ENCODE measurements at places on chromosomes 12 and 14.

- DNase-seq, result no peak
Measured at GRCh38 chr14:58815161-58815701, 177.5 kb downstream of the DACT1 start.

DNA sequence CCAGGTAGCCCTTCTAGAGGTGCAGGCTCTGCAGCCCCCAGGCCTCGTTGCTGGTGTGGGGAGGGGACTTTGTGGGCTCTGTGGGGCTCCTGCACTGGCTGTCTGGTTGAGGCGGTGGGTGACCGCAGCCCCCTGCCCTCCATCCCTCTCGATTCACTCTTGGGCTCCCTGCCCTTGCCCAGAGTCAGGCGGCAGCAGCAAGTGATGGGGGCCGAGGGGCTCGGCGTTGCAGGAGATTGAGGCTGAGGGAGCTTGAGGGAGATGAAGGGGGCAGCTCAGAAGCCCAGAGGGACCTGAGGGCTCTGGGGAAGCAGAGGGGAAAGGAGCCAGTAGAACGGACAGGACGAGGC lies 9.5 kb upstream of the LRTM2 start:
- no peak for DNase-seq

- no peak for DNase-seq
Measured at GRCh38 chr12:102120886-102121285, 903 bp downstream of the PARPBP start.

DNA sequence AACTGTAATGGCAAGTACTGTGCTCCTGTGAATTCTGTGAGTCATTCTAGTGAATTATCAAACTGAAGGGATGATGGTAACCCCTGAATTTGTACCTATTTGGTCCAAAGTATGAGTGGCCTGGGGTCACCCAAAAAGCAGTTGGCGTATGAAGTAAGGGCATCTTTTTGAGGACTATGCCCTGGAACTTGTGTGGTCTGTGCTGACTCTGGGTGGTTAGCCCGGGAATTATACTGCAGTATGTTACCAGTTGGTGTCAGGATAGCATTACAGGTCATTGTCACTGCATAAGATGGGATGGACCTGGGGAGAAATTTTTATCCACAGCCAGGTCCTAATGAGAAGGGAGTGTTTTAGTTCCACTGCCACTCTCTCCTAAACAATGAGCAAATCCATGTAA lies 174.7 kb downstream of the SSPN start:
- no peak for DNase-seq

DNA sequence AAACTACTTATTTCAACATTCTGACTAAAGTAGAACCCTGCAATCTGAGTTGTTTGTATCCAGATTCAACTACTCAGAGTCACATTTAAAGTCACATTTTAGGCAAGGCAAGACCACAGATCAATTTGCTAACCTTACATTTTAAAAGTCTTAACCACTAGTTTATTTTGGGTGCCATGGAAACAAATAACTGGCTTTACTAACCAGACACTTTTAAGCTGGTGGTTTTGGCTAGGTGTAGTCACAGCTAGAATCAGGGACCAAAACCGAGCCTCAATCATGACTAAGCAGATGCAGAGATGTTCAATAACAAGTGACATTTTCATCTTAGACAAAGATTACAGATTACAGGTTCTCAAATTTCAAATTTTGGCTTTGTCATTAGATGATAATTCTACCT lies 115.3 kb downstream of the PDE6H start:
- no peak for DNase-seq

DNA sequence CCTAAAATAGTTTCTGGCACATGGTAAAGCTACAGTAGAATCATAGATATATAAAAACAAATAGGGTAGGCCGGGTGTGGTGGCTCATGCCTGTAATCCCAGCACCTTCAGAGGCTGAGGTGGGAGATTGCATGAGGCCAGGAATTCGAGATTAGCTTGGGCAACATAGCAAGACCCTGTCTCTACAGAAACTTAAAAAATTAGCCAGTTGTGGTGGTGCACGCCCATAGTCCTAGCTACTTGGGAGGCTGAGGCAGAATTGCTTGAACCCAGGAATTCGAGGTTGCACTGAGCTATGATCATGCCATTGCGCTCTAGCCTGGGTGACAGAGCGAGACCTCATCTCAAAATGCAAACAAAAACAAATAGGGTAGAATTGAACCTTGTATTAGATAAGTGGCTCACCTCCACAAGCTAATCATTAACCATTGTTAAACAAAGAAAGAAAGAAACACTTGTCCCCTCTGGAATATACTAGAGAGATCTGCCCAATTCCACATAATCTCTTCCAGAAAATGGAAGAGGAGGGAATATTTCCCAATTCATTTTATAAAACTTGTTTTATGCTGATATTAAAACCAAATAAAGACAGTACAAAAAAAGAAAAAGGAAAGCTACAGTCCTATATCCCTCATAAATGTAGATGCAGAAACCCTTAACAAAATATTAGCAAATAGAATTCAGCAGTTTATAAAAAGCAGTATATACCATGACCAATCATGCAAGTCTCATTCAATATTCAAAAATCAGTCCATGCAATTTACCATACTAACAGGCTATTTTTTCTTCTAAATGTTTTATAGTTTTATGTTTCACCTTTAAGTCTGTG lies 22.7 kb upstream of the DHRS2 start:
- DNase-seq, result no peak

DNA sequence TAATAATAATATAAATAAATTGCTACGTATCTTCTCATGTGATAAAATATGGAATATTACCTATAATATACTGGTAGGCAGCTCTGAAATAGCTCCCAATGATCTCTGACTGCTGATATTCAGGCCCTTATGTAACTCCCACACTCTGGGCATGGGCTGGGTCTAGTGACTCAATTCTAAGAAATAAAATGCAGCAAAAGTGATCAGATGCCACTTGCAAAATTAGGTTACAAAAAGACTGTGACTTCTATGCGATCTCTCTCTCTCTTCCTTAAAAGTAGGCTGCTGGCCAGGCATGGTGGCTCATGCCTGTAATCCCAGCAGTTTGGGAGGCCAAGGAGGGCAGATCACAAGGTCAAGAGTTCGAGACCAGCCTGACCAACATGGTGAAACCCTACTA lies 10.3 kb upstream of the CACNB3 start:
- DNase-seq, result no peak

DNA sequence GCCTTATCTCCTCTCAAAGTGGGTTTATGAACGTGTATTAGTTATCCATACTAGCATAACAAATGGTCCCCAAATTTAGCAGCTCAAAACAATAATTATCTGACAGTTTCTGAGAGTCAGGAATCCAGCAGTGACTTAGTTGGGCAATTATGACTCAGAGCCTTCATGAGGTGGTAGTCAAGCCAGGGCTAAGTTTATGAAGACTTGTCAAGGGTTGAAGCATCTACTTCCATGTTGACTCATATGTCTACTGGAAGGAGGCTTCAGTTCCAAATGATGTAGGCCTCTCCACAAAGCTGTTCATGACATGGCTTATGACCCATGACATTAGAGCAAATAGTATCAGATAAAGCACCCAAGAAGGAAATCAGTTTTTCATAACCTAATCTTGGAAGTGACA lies 73.2 kb downstream of the IPO8 start:
- DNase-seq, result no peak

- DNase-seq, result peak; percentile 44
Measured at GRCh38 chr12:91926848-91927247, 218.8 kb downstream of the BTG1 start.

DNA sequence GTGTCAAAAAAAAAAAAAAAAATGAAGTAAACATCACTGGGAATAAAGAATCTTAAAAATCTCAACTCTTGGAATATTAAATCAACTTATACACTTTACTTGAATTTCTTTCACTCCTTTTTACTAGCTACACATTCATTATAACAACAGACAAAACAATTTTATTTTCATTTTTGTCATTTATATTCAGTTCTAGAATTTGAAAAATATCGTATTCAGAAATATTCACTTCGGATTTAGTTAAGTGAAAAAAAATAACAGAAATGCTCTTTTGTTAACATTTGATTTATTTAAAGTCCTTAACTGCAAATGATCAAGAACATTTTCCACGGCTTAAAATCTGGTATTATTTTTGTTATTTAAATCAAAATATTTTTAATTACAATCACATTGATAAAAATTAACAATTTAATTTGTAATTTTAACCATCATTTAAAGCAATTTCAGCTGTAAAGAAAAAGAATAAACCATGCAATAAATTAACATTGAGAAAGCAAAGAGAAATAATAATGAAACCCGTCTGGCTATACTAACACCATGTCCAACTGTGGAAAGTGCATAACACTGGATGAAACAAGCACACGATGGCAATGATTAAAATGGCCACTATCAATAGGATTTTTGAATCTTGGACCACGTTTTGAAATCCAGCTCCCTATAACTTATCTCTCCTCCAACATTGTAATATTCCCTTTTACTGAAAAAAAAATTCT lies 5.2 kb downstream of the FOXA1 start:
- peak; percentile 69 for DNase-seq

- DNase-seq, result no peak
Measured at GRCh38 chr12:56146492-56147460, 5.6 kb upstream of the MYL6B start.

DNA sequence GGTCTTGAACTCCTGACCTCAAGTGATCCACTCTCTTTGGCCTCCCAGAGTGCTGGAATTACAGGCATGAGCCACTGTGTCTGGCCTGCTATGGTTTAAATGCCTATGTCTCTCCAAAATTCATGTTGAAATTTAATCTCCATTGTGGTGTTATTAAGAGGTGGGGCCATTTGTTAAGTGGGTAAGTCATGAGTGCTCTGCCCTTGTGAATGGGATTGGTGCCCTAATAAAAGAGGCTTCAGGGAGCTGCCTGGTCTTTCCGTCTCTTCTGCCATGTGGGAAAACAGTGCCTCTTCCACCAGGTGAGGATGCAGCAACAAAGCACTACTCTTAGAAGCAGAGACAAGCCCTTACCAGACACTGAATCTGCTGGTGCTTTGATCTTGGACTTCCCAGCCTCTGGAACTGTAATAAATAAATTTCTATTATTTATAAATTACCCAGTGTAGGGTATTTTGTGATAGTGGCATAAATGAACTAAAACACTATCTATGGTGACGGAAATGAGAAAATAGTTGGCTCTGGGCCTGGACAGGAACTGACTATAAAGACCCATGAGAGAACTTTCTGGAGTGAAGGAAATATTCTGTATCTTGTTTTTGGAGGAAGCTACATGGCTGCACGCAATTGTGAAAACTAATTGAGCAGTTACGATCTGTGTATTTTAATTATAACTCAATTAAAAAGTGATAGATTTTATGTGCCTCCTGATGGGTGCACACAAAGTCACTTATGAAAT lies 12.1 kb upstream of the ATP23 start:
- DNase-seq, result no peak

DNA sequence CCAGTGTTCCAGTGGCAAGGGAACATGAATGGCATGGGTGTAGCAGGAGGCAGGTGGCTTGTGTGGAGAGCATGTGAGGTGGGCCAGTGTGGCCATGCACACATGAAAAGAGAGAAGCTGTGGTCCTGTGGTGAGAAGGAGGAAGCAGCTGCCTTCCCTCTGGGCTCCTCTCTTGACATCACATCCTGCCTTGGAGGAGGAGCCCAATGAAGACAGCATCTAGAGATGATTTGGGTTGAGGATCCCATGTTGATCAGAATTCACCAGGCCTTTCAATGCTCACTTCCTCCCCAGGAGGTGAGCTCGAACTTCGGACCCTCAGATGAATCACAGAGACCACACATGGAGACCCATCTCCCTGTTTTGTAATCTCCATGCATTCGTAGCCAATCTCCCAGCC lies 82.6 kb downstream of the LRRC74A start:
- no peak for DNase-seq

GRCh38 chr14:55416866-55417265 lies 5.2 kb upstream of the ATG14 start:
- DNase-seq, result no peak

GRCh38 chr14:82420871-82421270 lies 887.2 kb upstream of the SEL1L start:
- no peak for DNase-seq

DNA sequence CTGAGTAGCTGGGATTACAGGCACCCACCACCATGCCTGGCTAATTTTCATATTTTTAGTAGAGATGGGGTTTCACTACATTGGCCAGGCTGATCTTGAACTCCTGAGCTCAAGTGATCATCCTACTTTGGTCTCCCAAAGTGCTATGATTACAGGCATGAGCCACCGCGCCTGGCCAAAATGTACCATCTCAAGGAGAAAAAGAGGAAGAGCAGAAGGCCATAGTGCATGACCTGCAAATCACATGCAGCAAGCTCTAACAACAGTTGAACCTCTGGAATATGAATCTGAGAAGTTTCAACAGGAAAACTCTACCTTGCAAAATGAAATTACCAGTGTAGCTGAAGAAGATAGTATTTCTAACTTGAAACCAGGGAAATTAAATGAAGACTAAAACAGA lies 17.1 kb upstream of the SERPINA1 start:
- DNase-seq, result no peak

DNA sequence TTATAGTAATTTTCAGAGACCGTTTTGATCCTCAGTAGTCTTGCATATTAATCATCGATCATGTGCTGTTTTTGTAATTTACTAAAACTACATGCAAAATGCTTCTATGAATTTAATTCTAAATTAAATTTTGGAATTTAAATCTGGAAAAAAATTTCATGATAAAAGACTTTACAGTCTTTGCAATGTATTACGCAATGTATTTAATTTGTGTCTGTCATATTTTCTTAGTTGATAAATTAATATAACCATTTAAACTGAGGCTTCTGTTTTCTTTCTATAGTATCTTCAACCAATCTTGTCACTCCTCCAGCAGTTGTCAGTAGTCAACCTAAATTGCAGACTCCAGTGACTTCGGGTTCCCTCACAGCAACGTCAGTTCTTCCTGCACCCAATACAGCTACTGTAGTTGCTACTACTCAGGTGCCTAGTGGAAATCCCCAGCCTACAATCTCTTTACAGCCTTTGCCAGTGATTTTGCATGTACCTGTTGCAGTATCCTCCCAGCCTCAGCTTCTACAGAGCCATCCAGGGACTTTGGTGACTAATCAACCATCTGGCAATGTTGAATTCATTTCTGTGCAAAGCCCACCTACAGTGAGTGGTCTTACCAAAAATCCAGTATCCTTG lies 94.8 kb downstream of the ATF7IP start:
- no peak for DNase-seq

DNA sequence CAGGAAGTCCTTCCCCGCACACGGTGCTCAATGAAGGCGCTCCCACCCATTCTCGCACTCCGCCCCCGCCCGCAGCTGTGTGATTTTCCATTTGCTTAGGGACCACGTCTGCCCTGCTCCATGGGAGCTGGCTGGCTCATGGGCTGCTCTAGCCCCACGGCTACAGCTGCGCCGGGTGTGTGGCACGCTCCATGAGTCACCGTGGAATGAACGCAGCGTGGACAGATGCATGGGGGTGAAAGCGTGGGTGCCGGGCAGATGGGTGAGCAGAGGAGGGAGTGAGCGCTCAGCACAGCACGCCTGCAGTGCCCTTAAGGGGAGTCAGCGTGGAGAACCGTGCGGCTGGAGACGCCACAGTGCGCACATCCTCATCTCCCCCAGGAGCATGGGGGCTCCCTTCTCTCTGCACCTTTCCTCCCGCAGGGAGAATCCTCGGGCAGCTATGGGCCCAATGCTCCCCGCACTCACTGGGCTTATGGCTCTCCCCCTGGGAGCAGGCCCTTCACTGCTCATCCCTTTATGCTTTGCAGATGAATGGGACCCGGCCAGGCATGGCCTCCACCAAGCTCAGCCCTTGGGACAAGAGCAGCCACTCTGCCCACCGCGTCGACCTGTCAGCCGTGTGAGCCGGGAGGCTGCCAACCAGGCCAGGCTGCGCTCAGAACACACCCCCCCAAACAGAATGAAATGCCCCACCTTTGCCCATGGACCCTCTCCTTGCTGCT lies 185.1 kb downstream of the ADGRD1 start:
- DNase-seq, result no peak
